ENCODE measurements at places on chromosomes 3 and 15. TPM values are rescaled to one million over a fixed set of nuclear protein-coding genes. Genes with fewer than 3 reads are reported as not detected.

GRCh38 chr15:99143655-99144610 lies 39.1 kb downstream of the SYNM start:
- no peak for DNase-seq

DNA sequence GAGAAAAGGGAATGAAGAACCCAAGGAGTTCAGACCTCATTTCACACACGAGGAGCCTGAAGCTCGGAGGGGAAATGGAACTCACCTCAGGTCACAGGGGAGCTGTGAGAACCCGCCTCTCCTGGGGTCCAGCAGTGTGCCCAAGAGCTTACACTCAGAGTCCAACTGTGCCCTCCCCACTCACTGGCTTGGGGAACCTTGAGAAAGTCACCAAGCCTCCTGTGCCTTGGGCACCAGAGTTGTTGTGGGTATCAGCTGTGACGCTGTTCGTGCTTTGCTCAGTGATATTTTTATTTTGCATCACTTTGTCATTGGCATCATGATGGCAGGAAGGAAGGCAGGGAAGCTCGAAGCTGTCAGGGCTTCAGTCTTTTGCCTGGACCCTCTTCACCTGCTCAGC lies 83.4 kb downstream of the TLE3 start:
- no peak for DNase-seq

- no peak for DNase-seq
Observed at GRCh38 chr15:70835841-70836240, 18.1 kb downstream of the LARP6 start.

DNA sequence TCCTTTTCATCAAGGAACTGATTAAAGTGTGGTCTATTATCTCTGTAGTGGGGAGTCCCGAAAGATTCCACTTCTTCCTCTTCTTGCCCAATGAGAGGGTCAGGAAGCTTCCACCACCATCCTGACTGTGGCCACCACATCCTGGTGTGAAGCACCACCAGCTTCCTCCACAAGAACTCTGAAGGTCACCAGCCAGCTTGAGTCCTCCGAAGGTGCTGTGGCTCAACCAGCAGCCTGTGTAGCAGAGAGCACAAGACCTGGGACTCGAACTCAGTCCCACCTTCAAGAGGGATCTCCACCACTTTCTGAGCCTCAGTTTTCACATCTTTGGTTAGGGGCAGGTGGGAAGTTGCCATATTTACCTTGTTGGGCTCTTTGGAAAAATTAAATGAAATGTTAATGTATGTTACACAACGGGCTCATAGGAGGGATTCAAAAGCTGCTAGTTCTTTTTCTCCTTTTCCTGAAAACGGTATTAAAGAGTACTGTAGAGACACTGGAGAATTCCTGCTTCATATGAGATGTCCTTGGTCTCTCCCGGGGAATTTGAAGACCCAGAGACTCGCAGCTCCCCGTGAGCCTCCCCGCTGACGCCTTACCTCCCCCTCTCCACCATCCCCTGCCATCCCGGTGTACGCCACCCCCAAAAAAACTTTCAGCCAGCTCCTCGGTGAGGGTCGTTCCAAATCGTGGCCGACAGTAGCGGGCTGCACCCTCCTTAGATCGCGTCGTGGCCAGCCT lies 816 bp upstream of the ACAN start:
- no peak for DNase-seq

GRCh38 chr3:67018789-67019526 lies 20.9 kb downstream of the KBTBD8 start:
- no peak for DNase-seq

GRCh38 chr15:80580536-80581260 lies 114.4 kb upstream of the ABHD17C start:
- DNase-seq, result no peak

- no peak for DNase-seq
Observed at GRCh38 chr3:94349310-94349878, 286.5 kb downstream of the NSUN3 start.

DNA sequence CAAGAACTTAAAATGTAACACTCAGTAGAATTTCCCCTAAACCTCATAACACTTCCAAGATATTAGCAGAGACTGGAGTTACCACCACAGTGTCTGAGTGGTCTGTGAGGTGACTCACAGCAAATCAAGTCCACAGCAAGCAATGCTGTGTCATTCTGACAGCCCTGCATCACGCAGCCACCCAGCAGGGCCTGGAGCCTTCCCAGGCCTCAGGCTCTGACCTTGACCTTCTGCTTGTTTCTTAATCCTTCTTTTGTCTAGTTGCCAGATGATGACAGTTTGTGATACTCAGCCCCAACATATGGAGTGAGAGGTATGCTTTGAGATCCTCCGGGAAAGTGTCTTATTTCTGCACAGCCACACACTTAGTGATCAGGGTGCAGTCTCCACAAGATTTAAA lies 82.5 kb downstream of the TOP2B start:
- no peak for DNase-seq

DNA sequence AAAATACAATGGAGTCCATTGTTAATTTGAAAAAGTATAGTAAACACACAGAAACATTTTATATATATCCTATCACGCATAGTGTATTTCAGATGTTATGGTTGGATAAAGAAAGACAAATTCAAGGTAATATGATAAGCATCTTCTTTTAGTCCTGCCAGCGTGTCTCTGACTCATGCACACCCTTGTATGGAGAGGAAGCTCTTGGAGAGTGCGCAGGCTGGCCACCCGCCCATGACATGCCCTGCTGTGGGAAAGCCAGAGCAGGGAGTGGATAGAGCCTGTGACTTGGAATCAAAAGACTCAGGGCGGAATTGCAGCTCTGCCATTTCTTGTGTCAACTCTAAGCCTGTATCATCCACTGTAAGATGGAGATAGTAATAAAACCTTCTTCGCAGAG lies 23.0 kb upstream of the COPG1 start:
- peak; percentile 73 for DNase-seq

DNA sequence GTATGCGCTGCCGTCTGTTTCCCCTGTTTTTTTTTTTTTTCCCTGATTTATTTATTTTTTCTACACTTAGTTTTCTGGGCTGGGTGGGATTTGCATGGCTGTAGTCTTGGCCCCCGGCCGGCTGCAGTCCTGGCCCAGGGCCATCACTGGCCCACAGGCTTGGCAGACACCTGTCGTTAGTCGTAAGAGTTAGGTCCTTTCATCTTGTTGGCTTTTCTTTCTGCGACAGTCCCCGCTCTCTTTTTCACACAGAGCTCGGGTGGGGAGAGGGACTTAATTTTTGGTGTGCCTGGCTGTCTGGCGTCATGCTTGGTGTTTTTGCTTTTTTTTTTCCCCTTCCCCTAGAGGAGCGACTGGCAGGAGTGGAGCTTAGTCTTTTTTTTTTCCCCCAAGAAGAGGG lies 183.4 kb downstream of the KLF13 start:
- no peak for DNase-seq

DNA sequence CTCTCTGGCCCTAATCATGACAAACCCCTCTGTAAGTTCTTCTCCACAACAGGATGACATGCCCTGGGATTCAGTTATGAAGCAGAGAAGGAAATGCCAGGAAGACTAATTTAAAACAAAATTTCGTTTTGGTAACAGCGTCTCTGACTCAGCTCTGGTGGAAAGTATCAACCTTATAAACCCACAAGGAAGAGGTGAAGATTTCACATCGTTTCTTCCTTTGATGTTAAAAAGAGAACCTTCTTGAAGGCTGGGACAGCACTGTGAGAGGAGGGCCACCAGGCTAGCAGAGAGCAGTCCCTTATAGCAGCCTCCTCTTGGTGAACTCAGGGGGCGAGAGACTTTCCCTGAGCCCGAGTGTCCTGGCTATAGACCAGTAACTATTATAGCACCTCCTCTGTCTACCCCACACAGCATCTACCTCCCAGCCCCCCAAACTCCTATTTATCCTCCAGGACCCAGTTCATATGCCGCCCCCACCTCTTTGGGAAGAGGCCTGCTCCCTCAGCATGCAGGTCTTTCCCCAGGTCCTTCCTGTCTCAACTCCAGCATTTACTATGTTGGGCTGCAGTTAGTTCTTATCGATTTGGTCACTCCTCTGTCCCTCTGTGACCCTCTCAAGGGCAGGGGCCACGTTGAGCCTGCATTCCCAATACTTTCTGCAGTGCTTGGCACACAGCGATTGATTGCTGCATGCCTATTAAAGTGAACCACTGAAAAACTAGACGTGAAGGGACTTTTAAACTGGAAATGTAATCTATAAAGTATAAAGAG lies 321.5 kb upstream of the ICE2 start:
- DNase-seq, result no peak

- no peak for DNase-seq
Observed at GRCh38 chr15:68489421-68489820, 57.5 kb upstream of the ITGA11 start.

GRCh38 chr3:33042668-33043067 lies 54.3 kb downstream of the GLB1 start:
- DNase-seq, result no peak

- DNase-seq, result no peak
Observed at GRCh38 chr3:157414861-157415260, 21.8 kb upstream of the PTX3 start.

GRCh38 chr3:10015461-10015904 lies 10.8 kb upstream of the FANCD2 start:
- DNase-seq, result peak; percentile 96

DNA sequence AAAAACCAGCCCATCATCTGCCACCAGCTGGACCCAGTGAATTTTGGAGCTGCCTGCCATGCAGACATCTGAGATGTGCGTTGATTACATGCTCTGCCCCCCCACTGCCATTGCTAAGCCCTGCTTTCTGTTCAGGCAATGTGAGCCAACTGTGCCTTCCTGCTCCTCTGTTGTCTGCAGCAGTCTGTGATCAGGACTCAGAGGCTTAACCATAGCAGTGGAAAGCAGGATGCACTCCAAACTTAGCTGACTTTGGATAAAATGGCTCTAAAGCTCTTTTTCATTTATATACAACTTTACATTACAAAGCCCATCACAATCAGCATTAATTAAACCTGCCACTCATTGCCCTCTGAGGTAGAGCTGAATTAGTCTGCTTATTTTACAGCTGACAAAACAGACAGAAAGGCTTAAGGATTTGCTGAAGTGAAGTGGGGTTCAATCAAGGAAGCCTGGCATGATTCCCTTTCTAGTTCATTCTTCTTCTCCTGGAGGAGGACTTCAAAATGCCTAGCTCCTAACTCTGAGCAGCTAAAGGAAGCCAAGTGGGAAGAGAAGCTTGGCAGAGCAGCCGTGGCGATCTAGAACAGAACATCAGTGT lies 15.7 kb upstream of the RPS27L start:
- DNase-seq, result no peak

- no peak for DNase-seq
Observed at GRCh38 chr15:65027593-65027992, 1.8 kb downstream of the MTFMT start.

DNA sequence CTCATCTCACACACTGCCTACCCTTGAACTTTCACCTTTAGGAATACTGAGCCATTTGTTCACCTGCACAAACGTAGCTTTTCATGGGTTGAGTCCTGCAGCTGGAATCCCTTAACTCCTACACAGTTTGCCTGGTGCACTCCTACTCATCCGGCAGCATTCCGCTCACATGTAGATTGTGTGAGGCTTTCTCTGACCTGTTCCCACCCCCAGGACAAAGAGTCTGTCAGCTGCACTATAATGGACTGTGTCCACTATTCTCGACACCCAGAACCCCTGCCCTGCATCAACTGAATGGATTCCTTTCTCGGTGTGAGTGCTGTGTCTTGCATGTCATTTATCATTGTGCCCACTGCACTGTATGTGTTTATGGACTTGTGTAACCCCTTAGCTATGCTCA lies 54.9 kb downstream of the EPHB3 start:
- no peak for DNase-seq

- no peak for DNase-seq
Observed at GRCh38 chr3:186532598-186533072, 11.5 kb downstream of the CRYGS start.

- DNase-seq, result no peak
Observed at GRCh38 chr15:66461917-66462316, 35.6 kb downstream of the SNAPC5 start.

DNA sequence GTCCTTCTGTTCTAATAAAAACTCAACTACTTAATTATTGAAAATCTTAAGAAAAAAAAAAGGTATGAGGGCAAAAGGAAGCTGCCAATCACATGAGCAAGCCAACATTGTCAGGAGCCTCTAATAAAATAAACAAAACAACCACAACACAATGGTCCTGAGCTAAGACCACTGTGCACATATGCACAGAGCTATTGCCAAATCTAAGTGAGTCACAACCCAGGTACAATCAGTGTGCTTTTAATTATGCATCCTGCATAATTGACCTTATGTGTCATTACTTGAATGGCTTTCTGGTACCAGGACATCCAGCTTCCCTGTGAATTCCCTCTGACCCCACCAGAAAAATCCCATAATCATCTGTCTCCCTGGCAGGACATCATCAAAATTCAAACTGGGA lies 639.8 kb downstream of the MAGI1 start:
- no peak for DNase-seq

- no peak for DNase-seq
Observed at GRCh38 chr3:174822320-174822719, 36.8 kb upstream of the NAALADL2 start.

- DNase-seq, result no peak
Observed at GRCh38 chr3:140143367-140144069, 208.5 kb downstream of the CLSTN2 start.

DNA sequence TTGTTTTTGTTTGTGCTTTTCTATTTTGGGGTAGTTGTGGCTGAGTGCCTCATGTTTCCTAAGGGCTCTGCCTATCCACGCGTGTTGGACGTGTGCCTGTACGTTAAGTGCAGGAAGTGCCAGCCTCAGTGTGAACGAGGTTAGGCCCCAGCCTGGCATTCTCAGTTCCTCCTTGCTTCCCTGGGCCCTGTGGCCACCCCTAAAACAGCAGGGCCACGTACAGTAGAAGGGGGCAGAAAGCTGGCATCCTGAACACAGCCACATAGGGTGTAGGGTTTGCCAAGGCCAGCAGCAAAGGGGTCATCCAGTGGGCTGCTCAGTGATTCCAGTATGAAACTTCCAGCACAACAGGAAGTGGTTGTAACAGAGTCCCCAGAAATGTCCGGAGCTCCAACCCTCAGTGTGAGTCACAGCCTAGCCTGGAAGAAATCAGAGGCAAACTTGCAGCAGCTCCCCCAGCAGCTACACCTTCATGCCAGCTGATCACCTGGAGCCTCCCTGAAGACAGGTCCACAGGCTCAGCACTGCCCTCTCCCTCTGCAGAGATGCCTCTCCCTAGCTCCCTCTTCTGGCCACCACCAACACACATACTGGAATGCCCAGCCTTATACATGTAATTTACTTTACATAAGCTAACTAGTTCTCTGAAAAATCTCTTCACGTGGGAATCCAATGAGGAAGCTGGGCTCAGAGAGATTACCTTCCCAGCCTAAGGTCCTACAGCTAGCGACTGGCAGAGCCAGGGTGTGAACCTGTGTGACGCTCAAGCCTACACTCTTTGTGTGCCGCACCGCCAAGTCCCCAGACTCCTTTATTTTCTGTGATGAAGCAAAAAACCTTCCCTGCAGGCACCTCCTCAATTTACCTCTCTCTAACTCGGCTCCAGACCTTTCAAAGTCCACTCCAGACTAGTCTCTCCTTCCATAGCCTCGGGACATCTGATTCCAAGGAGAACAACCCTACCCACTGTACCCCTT lies 26.6 kb downstream of the ILDR1 start:
- DNase-seq, result no peak

- DNase-seq, result no peak
Observed at GRCh38 chr3:171700653-171701052, 109.6 kb downstream of the PLD1 start.

The CDCP1 gene
- 1.8 TPM for total RNA-seq

The MAGI1 gene
- total RNA-seq, result 64.6 TPM

The KNG1 gene
- total RNA-seq, result not detected

The CD276 gene
- 47.0 TPM for total RNA-seq

The GOLGA6B gene
- total RNA-seq, result not detected

The MORC1 gene
- total RNA-seq, result not detected

The CD200R1L gene
- not detected for total RNA-seq

The GRAMD2A gene
- total RNA-seq, result 6.7 TPM

The TM6SF1 gene
- total RNA-seq, result 7.8 TPM

The PEX11A gene
- total RNA-seq, result 6.2 TPM

The RASGRP1 gene
- 1.2 TPM for total RNA-seq

The CHL1 gene
- total RNA-seq, result 252 TPM

All from sciatic nerve (tissue), 2 donors.